Ovary (tissue), 10 donors: ENCODE measurements at places on chromosomes 11 and 22.

- DNase-seq: no peak
Measured at GRCh38 chr11:118640332-118641154, 33.1 kb downstream of the PHLDB1 start.

DNA sequence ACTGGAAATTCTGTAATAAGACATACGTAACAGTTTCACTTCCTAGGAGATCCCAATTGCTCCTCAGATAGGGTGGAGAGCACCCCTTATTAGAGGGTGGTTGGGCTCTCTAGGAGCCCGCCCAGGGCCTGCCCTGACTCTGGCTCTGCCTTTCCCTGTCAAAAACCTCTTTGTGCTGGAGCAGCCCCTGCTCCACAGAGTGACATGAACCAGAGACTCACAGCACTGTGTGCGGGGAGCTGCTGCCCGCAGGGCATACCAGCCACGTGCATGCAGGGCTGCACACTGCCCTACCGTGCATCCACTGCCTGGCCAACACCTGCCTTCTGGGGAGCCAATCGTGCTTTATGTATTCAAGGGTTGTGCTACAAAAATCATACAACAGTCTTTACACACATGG is 24.3 kb downstream of the KCNQ1OT1 start:
- DNase-seq: no peak

GRCh38 chr11:40338739-40339138 is 1120.7 kb downstream of the LRRC4C start:
- DNase-seq: no peak

GRCh38 chr22:30422481-30423300 is 2.9 kb upstream of the MTFP1 start:
- peak; percentile 68 for DNase-seq
